ENCODE measurements at places on chromosomes 7 and 10.

DNA sequence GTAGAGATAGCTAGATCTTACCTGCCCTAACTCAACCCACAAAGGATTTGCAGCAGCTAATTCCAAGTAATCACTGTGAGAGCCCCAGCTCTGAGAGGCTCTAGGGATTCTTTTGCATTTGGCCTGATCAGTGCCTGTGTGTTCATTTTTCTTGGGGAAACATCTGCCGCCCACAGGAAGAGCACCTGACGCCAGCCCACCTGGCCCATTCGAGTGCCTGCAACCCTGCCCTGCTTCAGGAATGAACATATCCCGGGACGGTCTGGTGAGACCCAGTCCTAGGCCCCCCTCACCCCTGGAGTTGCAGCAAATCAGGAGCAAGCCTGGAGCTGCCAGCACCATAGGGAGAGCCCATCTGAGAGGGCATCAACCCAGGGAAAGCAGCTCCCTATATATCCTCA, 38.8 kb downstream of the GSDME start:
- no peak for DNase-seq

DNA sequence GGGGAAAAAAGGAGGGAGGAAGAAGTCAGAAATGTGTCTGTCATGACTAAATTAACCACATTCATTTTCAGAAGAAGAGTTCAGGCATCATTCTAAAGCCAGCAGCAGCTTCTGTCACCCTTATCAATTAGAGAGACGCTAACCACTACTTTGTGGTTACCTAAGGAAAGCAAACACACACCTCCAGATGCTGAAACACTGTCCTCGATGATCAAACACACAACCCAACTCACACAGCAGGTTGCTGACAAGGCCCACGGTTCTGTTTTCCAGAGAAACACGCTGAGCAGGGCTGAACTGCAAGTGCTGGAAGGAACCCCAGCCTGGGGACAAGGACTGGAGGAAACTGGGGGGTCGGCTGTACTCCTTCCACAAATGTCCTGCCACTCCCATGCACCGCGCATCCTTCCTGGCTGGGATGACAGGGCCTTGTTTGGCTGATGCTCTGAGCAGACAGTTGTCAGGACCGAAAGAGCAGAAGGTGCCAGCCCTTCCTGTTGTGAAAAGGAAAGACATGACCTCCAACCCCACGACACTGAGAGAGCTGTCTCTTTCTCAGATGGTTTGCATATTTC, 36.6 kb downstream of the PRKCQ start:
- DNase-seq = no peak

- DNase-seq = no peak
Observed at GRCh38 chr10:124366825-124367224, 51.9 kb downstream of the OAT start.

DNA sequence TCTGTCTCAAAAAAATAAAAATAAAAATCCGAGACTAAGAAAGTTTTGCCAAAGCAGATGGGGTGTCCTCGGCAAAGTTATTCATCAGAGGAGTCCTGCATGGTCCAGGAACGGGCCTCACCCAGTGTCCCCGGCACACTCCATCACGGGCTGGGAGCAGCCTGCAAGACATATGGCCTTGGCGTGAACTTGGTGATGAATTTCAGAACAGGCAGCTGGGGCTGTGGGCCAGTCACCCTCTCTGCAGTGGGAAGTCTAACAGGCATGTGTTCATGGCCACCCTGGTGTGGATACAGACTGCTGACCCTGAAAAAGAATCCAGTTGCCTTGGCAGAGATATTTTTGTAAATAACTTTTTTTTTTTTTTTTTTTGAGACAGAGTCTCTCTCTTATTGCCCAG, 34.7 kb downstream of the NPTX2 start:
- no peak for DNase-seq

- DNase-seq = no peak
Observed at GRCh38 chr10:18297659-18298058, 157.4 kb downstream of the CACNB2 start.

- DNase-seq = peak; percentile 71
Observed at GRCh38 chr10:65751896-65752295, 1173.9 kb upstream of the LRRTM3 start.

- DNase-seq = no peak
Observed at GRCh38 chr7:149278396-149278795, 16.4 kb downstream of the ZNF783 start.

GRCh38 chr7:52017802-52018679, 701.4 kb upstream of the COBL start:
- no peak for DNase-seq

- DNase-seq = peak; percentile 54
Observed at GRCh38 chr7:151110941-151111645, 24.8 kb downstream of the AGAP3 start.

DNA sequence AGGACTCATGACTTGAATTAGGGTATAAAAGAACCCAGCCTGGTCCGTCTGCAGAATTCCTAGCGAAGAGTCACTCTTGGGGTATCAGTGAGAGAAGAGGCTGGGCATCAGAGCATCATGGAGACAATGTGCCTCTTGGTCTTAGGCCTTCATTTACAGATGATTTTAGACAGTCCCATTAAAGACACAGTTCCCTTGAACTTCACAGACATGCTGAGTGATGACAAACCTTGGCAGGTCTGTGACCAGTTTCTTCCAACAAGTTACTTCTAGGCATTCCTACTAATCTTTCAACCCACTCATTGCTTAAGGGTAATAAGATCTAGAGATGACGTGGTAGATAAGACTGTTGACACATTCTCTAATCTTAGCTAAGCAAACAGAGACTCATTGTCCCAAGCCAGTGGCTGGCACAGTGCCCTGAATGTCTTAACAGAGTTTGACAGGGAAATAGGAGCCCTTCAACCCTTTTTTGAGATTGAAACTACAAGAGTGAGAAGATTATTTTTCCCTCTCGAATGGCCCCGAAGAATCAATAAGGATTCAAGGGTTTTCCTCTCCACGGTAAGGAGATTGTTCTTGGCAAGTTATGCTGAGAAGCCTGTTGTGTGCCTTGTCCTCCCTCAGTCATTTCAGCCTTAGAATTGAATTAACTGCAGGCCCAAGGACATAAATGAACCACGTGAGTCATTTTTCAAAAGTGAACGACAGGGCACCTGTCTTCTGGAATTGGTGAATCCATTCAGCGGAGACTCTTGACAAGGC, 281.1 kb downstream of the CCDC3 start:
- peak; percentile 100 for DNase-seq

DNA sequence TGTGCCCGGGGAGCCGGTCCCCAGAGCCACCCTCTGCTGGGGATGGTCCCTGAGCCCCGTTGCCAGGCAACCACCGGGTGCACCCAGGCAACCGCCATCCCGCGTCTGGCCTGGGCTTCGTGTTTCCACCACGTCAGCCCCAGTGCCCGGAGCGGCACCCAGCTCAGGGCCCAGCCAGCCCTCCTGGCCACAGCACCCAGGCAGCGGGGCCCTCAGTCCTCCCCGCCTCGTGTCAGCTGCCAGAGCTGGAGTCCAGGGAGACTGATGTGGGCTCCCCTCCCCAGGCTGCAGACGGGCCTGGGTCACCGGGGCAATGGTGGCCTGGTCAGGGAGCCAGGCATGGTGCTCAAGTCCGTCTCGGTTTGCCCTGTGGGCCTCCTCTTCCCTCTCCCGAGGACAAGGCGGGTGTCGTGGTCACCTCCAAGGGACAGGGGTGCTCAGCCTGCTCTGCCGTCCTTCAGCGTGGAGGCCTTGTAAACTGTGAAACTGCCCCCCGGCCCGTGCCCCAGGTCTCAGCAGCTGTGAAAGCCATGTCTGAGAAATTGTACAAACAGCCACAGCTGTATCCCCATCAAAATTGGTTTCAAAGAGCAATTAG, 72.5 kb downstream of the MICALL2 start:
- DNase-seq = no peak

DNA sequence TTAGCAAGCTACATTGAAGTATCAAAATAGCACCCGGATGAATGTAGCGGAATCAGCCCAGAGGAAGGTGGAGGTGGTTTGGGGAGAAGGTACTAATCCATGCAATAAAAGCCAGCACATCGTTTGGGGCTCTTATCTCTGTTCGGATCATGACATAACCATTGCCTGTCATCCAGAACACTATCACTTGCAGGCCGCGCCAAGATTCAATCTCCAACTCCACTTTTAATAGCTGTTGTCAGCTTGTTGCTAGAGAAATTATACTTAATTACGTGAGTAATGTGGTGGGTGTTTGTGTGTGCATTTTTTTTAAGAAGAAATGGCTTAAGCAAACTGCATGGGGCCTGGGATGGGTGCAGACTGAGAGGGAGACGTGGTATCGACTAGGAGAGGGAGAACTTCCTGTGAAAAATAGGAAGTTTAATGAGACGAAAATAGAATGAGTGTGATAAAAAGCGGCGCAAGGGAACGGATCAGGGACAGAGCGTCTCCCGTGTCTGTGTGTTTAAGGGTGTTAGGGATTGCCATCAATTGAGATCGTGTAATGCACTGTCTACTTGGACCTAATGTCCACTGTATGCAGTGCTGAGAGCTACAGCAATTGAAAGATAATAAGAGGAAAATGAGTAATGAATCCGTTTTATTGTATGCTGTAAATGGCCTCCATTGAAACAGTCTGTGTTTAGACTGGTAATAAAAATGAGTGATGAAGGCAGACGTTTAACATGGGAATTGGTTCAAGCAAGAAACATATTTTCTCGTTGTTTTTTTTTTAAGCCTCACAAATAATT, 27.6 kb upstream of the SFMBT2 start:
- no peak for DNase-seq

All from bronchial epithelial cell (primary cell).